ENCODE measurements at places on chromosomes 13 and 19. TPM values are rescaled to one million over a fixed set of nuclear protein-coding genes. Genes with fewer than 3 reads are reported as not detected.

The LYPD3 gene
- total RNA-seq: not detected

The NMRK2 gene
- total RNA-seq: not detected

The TMC4 gene
- total RNA-seq: 0.15 TPM

The SBK2 gene
- total RNA-seq: not detected

The BRME1 gene
- total RNA-seq: 0.45 TPM

The CDK8 gene
- total RNA-seq: 16.2 TPM

The PSG1 gene
- 1.2 TPM for total RNA-seq

The ZNF235 gene
- total RNA-seq: 3.5 TPM

The TPTE2 gene
- not detected for total RNA-seq

The NLRP12 gene
- total RNA-seq: 0.08 TPM

The ZNF382 gene
- total RNA-seq: 7.3 TPM

The MYBPC2 gene
- not detected for total RNA-seq

The TUBA3C gene
- not detected for total RNA-seq

The CCDC122 gene
- 5.9 TPM for total RNA-seq

The ZNF554 gene
- total RNA-seq: 3.3 TPM

The CYP4F3 gene
- total RNA-seq: not detected

The ZNF284 gene
- total RNA-seq: 3.3 TPM

The PCSK4 gene
- 1.5 TPM for total RNA-seq

The CASP14 gene
- not detected for total RNA-seq

The ZIK1 gene
- total RNA-seq: 11.3 TPM

The C5AR1 gene
- total RNA-seq: not detected

The WDR88 gene
- not detected for total RNA-seq

The ZSWIM9 gene
- 1.8 TPM for total RNA-seq

The FFAR2 gene
- total RNA-seq: not detected

The RASIP1 gene
- 0.59 TPM for total RNA-seq

The PRTN3 gene
- total RNA-seq: not detected

The IGFL3 gene
- total RNA-seq: not detected

The TTYH1 gene
- not detected for total RNA-seq

The CD79A gene
- not detected for total RNA-seq

The IGSF23 gene
- total RNA-seq: 0.08 TPM

The FREM2 gene
- total RNA-seq: not detected

The ARHGAP45 gene
- total RNA-seq: 4.7 TPM

The MAMSTR gene
- total RNA-seq: 0.12 TPM

The MLNR gene
- total RNA-seq: not detected

The BIVM gene
- 12.3 TPM for total RNA-seq

The TFDP1 gene
- total RNA-seq: 25.6 TPM

The MBD3L2 gene
- total RNA-seq: not detected

The ZNF99 gene
- not detected for total RNA-seq

Data from smooth muscle cell of the coronary artery (primary cell).